NCI-H1105 (cell line): ENCODE measurements at places on chromosomes 11 and 22.
A peak's percentile ranks its signal among the peaks of the same experiment; 100 is the strongest.

GRCh38 chr11:95682552-95682951 lies 107.0 kb downstream of the FAM76B start:
- no peak for DNase-seq

DNA sequence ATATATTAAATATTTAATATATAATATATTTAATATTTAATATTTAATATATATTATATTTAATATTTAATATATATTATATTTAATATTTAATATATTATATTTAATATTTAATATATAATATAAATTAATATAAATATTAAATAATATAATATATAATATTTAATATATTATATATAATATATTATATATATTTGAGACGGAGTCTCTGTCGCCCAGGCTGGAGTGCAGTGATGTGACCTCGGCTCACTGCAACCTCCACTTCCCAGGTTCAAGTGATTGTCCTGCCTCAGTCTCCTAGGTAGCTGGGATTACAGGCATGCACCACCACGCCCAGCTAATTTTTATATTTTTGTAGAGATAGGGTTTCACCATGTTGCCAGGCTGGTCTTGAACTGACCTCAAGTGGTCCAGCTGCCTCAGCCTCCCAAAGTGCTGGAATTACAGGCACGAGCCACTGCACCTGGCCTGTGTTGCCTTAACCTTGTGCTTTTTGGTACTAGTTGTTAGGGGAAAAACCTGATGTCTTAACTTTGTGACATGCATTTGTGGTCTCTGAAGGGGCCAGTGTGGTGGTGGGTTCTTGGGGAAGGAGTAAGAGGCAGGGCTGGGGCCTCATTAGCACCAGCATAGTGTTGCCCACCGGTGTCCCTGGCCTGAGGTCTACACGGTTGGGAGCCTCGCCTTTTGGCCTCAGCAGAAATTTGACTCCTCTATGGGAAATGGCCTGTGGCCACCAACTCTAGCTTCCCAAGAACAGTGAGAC lies 16.6 kb downstream of the SEC14L3 start:
- no peak for DNase-seq

DNA sequence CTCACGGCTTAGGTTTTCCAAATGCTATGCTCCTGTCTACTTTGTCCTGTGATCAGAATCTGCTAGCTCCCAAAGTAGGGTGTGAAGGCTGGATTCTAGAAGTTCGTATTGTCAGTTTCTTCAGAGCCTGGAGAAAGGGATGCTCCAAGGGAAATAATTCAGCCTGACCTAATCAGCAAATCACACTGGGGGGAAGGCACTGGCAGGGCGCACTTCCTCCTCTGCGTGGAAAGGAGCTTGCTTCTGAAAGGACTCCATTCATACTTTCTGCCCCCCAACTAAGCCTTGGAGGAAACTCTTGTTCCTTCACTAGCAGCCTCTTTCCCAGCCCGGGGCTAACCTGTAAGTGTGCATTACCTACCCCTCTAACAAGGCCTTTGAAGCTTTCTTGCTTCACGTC lies 165.9 kb downstream of the NAV2 start:
- DNase-seq = no peak

- no peak for DNase-seq
These were observed 427.9 kb upstream of the DDI1 start for GRCh38 chr11:103608566-103608965.

DNA sequence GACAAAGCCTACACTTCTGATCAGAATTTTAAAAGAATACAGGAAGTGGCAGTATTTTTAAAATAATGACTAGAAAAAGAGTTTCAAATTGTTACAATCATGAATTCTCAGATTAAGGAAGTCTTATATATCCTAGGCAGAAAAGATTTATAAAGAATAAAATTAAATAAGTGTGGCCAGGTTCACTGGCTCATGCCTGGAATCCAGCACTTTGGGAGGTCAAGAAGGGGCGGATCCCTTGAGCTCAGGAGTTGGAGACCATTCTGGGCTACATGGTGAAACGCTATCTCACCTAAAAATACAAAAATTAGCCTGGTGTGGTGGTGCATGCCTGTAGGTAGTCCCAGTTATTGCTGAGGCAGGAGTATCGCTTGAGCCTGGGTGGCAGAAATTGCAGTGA lies 24.1 kb downstream of the XKR3 start:
- DNase-seq = no peak

- no peak for DNase-seq
These were observed 4.5 kb downstream of the SHISA8 start for GRCh38 chr22:41910050-41911000.

GRCh38 chr22:32469799-32470212 lies 4.8 kb upstream of the FBXO7 start:
- DNase-seq = no peak

DNA sequence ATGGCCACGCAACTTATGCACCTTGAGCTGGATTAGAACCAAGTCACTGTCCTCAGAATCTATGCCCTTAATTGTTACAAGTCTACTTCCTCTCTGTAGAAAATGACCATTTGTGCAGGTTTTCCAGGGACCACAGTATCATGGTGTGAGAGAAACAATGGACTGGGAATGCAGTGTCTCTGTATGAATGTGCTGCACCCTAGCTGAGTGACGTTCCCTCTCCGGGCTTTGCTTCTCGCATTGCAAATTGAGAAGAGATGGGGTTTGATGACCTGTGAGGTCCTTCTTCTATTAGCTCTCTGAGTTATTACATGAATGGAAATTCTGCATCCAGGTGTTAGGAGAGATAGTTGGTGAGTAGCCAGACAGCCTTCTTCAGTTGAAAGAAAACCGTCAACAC lies 1052.3 kb downstream of the NTM start:
- no peak for DNase-seq

- DNase-seq = no peak
These were observed 477 bp downstream of the DPAGT1 start for GRCh38 chr11:119100994-119101758.

DNA sequence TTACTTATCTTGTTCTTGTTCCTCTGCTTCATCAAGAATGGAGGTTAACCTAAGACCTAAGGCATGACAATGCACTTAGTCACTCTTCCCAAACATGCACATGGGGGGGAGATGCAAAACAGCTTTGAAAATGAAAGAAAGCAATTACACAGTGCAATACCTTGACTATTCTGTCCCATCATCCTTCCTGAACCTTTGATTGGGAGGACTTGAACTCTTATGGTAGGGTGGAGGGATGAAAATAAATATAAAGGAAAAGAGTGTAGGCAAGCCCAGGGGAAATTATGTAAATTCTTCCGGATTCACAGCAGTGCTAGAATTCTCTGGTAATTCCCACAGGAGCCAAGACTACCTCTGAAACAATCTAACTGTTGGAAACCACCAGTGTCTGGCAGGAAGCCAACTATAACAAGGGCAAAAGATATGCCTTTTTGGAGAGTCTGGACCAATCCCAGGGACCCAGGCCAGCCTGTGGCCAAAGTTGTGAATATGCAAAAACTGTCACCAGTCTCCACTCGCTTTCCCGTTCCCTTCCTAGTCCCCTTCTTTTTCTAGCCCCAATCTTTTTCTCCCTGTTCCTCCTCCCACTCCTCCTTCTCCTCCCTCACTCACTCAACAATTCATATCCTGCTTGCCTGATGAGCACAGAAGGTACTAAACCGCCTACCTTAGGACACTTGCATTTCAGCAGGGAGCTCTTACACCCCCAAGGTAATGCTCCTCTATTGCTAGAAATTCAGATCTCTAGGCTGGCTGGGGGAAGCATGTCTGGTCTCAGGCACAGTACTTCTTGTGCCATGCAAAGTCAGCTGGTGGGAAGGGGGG lies 2.5 kb upstream of the RCN1 start:
- peak; percentile 35 for DNase-seq

GRCh38 chr11:34546511-34547209 lies 33.1 kb upstream of the ELF5 start:
- DNase-seq = no peak

- no peak for DNase-seq
These were observed 387.6 kb upstream of the DDI1 start for GRCh38 chr11:103648670-103649400.

DNA sequence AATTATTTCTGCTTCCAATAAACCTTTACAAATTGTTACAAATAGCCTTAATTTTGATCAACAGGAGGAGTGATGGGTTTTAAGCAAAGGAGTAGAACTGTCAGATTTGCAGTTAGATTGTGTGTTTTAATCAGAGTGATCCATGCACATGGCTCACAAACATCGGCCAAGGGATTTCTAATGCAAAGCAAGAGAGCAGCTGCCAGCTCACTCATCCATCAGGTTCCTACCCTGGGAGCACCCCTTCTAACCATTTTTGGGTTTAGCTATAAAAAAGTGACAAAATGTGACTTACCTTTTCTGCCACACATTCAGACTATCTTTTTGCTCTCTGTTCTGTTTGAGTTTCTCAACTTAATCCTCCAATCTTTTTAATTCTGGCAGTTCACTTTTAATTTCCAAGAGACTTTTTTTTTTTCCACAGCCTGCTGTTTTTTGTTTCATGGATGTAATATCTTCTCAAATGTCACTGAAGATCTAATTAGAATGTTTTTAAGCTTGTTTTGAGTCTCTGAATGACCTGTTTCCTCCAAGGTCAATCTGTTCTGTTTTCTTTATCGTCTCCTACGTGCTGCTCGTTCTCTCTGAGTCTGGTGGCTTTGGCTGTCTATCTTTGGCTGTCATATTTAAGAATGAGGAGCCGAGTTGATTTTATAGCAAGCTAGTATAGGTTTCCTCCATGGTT lies 6.0 kb downstream of the IZUMO1R start:
- DNase-seq = no peak

GRCh38 chr11:17992916-17993315 lies 19.9 kb downstream of the SERGEF start:
- peak; percentile 17 for DNase-seq

DNA sequence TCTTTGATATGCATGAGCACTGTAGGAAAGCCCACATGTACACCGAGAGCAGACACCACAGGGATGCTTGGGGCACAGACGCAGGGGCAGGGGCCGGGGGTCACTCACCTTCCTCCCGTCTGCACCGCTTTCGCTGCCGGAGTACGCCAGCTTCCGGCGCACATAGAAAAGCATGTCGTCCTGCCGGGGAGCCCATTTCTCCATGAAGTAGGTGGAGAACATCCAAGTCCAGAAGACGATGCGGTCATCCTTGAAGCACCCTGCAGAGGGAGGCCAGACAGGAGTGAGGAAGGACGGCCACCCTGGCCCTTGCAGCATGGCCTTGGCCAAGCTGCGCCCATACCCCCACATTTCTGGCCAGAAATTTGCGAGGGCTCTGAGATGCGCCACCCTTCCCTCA lies 28.8 kb downstream of the KIAA0930 start:
- no peak for DNase-seq

DNA sequence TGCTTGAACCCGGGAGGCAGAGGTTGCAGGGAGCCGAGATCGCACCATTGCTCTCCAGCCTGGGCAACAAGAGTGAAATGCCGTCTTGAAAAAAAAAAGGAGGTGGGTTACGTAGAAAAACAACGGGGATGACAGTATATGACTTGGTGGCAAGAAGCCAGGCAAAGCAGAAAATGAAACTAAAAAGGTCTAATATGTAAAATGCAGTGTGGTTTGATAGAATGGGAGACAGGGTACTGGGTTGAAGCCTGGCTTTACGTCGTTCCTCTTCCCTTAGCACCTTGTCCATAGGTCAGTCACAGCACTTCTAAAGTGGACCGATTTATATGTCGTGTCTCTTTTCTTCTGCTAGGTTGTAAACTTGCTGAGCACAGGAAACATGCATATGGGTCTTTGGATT lies 274.9 kb upstream of the ZC3H12C start:
- DNase-seq = no peak

DNA sequence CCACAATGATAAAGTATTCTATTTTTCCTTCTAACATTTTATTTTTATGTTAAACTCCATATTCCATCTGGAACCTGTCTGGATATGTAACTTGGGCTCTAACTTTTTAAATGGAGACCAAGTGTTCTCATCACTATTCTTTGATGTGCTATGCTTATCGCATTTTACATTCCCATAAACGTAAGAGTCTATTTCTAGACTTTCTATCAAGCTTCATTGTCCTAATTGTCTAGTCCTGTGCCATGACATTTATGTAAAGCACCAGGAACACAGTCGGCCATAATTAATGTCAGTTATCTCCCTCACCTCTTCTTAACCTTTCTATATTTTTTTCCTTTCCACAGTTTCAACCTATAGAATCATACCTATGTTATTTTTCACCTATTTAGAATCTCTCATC lies 113.9 kb upstream of the TEAD1 start:
- DNase-seq = no peak

- DNase-seq = no peak
These were observed 879.0 kb upstream of the CCDC90B start for GRCh38 chr11:84165139-84165538.

DNA sequence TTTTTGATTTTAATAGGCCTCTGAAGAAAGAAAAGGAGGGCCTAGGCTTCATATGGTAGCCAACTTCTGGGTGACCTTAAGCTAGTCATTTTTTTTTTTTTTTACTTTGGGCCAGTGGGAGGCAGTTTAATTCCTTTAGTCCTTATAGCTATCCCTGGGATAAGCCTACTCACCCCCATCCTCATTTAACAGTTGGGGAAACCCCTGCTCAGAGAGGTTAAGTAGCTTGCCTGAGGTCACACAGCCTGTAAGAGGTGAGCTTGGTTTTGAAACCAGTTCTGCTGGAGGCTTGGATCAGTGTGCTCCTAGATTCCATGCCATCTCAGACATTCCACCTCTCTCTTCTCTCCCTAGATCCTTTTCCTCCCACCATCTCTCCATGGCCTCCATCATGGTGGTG lies 86.4 kb downstream of the MYO18B start:
- DNase-seq = no peak

- no peak for DNase-seq
These were observed 21.3 kb downstream of the SIK2 start for GRCh38 chr11:111623527-111624030.

DNA sequence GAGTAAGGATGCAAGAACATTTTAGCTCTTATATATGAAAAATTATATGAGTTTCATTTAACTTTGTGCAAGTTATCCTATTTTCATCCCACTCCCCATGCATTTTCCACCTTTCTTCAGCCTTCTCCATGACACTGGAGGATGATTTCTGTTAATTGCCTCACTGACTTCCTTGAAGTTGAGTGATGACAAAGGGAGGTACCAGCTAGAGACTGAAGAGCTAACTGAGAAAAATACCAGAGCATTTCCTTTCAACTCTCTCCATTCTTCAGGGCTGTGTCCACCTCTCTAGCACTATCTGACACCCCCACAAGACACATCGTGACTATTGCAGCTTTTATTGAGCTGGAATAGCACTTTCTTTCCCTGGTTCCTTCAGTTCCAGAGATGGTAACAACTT lies 711.6 kb upstream of the LRRC4C start:
- DNase-seq = no peak
